Activated CD4-positive, alpha-beta memory T cell treated with anti-CD3 and anti-CD28 coated beads for 36 hours (primary cell): ENCODE measurements at places on chromosomes 7 and 10.

- no peak overlapping the region for H3K27ac ChIP-seq
- H3K4me1 ChIP-seq, result no peaks in the 10 kb centered on the region
- H3K4me3 ChIP-seq, result no peak overlapping the region
Observed at GRCh38 chr10:107028236-107028635, 136.3 kb downstream of the SORCS1 start.

GRCh38 chr10:122120008-122120744 is 131.2 kb downstream of the TACC2 start:
- no peak overlapping the region for H3K4me3 ChIP-seq
- no peak overlapping the region for H3K27ac ChIP-seq
- DNase-seq, result no peak
- H3K4me1 ChIP-seq, result no peaks in the 10 kb centered on the region

- no peaks in the 10 kb centered on the region for H3K36me3 ChIP-seq
- no peak overlapping the region for H3K4me3 ChIP-seq
- no peaks in the 10 kb centered on the region for H3K4me1 ChIP-seq
Observed at GRCh38 chr7:152543799-152544198, 108.0 kb upstream of the KMT2C start.

DNA sequence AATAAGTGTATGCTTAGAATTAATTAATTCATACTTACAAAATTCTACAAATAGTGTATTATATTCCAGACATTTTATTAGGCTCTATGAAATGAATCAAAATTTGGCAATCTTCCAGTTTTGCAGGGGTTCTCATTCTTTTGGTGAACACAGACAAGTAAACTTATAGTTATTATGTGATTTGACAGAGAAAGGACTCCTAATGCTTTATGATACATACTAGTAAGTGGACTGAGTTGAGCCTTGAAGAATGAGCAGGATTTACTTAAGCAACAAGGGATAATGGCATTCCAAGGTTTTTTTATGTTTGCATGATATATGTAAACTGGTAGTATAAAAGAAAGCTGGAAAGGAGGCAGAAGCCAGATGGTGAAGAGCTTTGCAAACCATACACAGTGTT is 145.7 kb upstream of the FERD3L start:
- H3K36me3 ChIP-seq, result no peaks in the 10 kb centered on the region
- no peaks in the 10 kb centered on the region for H3K27me3 ChIP-seq
- H3K4me1 ChIP-seq, result no peaks in the 10 kb centered on the region
- DNase-seq, result no peak
- no peak overlapping the region for H3K4me3 ChIP-seq
- H3K27ac ChIP-seq, result no peak overlapping the region
